Activated CD4-positive, alpha-beta T cell treated with anti-CD3 and anti-CD28 coated beads, Interleukin-2, amount 50 U/mL, for 24 hours (primary cell): ENCODE measurements at places on chromosomes 2 and 18.

- DNase-seq = no peak
These were observed 168.8 kb downstream of the THADA start for GRCh38 chr2:43427032-43427424.

DNA sequence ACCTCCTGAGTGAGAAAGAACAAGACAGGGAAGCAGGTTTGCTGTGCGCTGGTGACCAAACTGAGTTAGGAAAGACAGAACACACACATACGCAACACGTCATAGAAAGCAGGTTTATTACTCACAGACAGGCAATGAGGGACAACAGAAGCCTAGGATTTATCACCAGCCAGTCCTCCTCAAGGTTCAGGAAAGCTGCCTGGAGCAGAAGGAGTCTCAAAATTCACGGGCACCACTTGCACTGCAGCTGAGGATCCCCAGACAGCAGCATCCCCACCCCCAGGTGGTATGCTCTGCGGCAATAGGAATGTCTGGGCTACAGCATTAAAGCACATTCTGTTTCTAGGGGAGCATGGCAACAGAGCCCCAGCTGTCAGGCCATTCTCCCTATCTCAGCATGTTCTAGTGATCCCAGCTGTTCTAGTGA is 284.4 kb upstream of the RGPD4 start:
- no peak for DNase-seq

- no peak for DNase-seq
These were observed 35.0 kb upstream of the PTMA start for GRCh38 chr2:231673348-231673770.

GRCh38 chr2:1032030-1032429 is 81.4 kb downstream of the SNTG2 start:
- DNase-seq = no peak

DNA sequence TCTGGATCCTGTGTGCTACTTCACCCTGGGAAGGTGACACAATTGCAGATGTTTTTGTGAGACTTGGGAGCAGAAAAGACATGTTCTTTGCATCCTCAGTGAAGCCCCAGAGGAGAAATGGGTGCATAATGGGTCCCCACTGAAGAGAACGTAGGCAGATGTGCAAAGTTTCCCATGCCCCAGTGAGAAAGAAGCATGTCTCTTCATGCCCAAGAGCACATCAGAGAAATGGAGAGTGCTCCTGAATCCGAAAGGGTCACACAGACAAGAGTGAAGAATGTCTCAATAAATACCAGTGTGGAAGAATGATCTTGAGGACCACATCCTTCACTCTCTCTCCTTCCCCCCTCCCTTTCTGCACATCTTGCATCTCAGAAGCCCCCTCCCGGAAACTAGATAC is 167.7 kb downstream of the TMEM247 start:
- no peak for DNase-seq
